Stimulated activated CD8-positive, alpha-beta memory T cell treated with anti-CD3 and anti-CD28 coated beads, Interleukin-4, amount 100 ng/mL, for 1 hour (primary cell): ENCODE measurements at places on chromosomes 2 and 18.

DNA sequence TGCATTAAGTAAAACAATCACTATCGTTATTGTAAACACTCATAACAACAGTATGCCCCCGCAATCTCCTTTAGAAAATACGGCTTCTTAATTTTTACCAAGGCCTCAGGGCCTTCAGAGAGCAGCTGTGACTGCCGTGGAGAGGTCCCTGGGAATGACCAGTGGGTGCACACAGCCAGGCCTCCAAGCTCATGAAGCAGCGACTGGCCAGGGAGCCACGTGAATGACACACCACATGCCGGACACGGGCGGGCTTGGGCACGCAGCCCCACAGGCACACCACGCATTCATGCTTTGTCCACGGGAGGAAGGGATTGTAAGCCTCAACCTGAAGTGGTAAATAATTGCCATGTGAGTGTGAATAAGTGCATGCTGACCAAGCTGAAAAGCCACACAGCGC, 121.0 kb downstream of the EIPR1 start:
- DNase-seq = no peak

GRCh38 chr2:138180692-138181386, 216.6 kb downstream of the HNMT start:
- no peak for DNase-seq

DNA sequence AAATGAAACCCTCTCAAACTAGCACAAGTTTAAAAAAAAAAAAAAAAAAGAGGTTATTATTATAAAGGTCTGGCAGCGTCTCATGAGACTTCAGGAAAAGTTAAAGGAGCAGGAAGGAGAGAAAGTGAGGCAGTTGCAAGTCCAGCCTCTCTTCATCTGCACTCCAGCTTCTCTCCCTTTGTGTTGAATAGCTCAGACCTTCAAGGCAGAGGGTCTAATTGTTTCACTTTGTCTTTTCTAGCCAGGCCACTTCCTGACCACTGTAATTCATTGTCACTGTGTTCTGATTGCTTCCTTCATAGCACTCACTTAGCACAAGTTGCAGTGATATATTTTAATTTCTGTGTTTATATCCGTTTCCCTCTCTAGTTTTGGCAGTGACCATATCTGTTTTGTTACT, 99.9 kb downstream of the SPATS2L start:
- DNase-seq = no peak

DNA sequence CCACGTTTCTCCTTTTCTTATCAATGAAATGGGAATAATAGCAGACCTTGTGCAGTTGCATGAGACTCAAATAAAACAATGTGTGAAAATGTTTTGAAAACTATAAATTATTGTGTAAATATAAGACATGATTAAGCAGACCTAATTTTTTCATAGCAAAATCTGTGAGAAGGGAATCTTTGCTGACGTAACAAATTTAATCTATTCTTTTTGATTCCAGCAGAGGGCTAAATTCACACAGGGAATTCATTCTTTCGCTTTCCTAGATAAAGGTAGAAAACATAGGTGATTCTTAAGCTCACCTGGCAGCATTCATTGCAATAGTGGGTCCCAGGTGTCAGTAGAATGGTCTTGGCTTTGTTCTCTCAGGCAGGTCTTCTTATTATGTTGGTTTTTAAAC, 450.0 kb upstream of the GCFC2 start:
- no peak for DNase-seq

DNA sequence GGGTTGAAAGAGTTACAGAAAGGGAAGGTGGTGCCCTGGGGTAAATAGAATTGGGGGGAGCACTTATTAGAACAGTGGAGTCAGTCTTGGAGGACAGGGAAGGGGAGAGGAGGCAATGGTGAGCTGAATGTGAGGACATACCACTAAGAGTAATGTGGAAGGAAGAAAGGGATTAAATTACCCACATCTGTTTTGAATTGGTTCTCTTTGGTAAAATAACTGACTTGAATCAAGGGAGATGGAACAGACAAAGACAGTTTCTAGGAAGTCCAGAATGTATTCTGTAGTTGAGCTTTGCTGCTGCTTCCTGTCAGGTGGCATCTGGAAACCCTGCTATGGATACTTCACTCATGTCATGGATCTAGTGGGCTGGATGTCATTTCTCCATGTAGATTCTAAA, 6.7 kb downstream of the SETBP1 start:
- no peak for DNase-seq

- no peak for DNase-seq
Observed at GRCh38 chr2:222318712-222319585, 20.2 kb upstream of the PAX3 start.

GRCh38 chr2:24382363-24383073, 22.2 kb upstream of the ITSN2 start:
- peak; percentile 24 for DNase-seq

DNA sequence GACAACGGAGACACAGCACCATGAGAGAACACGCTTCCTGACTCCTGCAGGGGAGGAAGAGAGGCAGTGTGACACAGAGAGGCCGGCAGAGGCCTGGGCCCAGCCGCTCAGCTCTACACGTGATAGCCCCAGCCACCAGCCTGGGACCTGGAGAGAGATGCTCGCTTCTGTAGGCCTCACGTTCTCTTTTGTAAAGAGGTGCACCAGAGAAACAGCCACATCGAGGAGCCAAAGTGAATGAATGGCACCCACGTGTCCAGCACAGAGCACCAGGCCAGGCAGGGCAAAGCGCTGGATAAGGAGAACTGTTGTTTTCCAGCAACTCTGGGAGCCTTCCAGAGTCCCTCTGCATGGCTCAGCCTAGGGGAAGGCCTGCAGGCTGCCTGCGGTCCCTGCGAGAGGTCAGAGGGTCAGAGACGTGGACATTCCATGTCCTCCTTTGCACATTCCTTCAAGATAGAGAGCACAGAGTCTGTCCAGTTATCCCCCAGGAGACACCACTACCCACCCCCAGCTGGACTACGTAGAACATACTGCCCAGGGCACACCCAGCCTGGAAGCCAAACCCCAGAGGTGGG, 14.2 kb downstream of the LIMS2 start:
- no peak for DNase-seq

GRCh38 chr18:2826581-2826980, 20.2 kb upstream of the EMILIN2 start:
- no peak for DNase-seq

DNA sequence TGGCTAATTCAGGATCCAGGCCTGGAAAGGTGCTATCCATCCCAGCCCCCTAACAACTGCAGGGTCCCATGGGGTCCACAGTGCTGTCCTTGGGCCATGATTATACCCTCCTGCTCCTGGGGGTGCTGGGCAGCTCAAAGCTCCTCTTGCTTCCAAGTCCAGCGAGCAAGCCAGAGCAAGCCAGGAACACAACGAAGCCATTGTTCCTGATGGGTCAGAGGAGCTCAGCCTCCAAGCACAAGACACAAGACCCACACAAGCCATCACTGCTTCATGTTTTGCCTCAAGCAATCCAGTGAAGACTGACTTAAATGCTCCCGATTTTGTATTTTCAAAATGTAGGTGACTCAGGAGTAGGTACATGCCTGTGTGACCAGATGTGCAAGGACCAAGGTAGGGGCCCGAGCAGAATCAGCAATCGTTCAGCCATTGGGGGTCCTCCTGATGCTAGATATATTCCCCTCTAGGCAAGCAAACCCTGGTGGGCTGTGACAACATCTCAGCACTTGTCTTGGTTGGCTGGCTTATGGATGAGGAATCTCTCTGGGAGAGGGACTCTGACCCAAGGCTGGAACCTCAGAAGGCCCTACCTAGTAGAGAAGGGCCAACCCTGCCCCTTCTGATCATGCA, 90.8 kb downstream of the EPAS1 start:
- DNase-seq = no peak

- DNase-seq = no peak
Observed at GRCh38 chr2:137300987-137301386, 535.6 kb downstream of the THSD7B start.

DNA sequence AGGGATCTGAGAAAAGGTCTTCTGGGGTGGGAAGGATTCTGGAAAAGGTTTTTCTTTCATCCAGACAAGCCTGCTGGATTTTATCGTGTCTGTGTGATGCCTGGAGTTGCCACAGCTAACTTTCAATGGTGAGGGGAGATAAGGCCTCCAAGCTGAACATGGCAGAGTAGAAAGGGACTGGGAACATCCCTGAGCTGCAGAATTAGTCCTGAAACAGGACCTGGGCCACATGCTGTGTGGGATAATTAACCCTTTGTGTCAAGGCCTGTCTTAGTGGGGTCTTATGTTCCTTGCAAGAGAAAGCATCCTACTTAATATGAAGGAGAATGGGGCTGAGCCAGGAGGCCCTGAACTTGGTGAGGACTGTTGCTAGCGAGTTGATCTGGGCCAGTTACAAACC, 66.4 kb downstream of the VSNL1 start:
- no peak for DNase-seq

DNA sequence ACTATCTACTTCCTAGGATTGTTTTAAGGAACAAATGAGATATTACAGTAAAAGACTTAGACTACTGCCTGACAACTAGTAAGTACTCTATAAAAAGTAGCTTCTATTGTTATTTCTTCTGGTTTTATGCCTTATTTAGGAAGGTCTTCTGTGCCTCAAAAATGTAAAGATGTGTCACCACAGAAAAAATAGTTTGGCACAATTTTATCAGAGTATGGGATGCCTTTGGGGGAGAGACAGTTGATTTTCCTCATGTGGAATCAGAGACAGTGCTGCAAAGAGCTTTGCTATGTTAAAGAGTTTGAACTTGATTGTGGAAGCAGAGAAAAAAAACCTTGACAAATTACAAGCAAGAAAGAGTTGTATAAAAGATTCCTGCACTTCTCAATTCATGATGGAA, 98.4 kb downstream of the EHBP1 start:
- DNase-seq = no peak

DNA sequence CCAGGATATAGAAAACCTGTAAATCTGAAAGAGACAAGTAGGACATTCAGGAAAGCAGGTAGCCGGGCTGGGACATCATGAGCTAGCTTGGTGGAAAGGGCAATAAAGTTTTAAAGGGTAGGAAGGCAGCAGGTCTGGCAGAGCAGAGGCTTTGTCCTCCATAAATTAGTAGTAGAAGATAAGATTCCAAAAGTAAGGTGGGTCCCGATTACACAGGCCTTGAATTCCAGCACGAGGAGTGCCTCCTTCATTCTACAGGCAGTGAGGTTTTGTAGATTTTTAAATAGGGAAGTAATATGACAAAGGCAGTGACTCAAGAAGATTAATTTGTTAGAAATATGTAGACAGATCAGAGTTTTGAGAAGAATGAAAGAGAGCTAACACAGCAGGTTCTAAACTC, 160.7 kb downstream of the DTNB start:
- DNase-seq = no peak

GRCh38 chr2:33488715-33489540, 12.5 kb downstream of the RASGRP3 start:
- DNase-seq = no peak

- no peak for DNase-seq
Observed at GRCh38 chr2:60068755-60069154, 484.7 kb downstream of the BCL11A start.

DNA sequence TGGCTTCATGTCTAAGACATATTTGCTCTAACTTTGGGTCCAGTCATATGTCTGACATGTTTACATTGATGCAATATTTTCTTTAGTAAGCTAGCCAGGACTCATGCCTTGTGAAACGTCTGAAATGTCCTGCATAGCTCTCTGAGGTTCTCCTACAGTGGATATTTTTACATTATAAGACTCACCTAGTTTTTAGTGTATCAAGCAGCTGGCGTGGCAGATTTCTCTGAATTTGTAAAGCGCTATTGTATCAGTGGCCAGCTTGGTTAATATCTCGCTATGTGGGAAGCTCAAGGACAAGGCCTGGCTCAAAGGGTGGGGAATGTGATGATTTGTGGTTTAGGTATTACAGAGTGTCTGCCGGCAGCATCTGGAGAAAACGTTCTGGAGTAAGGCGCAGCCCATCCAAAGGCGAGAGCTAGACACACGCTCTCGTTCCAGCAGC, 164.3 kb downstream of the LTBP1 start:
- no peak for DNase-seq

DNA sequence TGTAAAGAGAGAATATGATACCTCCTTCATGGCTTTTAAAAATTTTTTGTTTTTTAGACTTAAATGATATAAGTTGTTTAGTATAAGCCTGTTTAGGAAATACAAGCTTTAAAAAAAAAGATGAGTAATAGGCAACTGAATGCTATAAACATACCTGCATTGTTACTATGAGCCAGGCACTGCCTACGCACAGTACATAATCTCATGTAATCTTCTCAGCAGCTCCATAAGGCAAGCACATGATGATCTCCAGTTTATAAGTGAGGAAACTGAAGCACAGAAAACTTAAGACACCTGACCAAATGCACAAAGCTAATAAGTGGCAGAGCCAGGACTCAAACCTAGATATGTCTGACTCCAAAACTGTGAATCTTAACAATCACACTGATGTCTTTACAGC, 156.3 kb upstream of the SLC1A4 start:
- no peak for DNase-seq

- DNase-seq = no peak
Observed at GRCh38 chr2:166197446-166197845, 69.6 kb upstream of the SCN1A start.

GRCh38 chr2:60849187-60849586, 32.2 kb upstream of the REL start:
- DNase-seq = no peak

DNA sequence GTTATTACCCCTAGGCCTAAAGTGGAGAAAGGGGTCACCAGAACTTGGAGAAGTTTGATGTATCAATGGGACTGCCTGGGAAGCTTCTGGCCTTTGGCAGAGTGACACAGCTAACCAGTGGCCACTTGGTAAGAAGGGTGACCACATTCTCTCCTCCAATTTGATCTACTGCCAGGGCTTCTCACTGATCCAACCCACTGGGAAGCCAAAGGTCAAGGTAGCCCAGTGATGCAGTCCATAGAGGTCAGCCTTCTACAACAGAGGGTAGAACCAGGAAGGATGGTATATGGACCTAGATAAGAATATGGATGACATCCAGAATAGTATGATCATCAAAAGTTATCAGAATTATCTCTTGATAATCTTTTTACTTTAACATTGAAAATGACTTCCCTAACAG, 493.6 kb downstream of the NYAP2 start:
- DNase-seq = no peak

GRCh38 chr2:240847817-240848216, 20.8 kb upstream of the AGXT start:
- no peak for DNase-seq
